ENCODE measurements at places on chromosomes 7 and 10.
A peak's percentile ranks its signal among the peaks of the same experiment; 100 is the strongest.

DNA sequence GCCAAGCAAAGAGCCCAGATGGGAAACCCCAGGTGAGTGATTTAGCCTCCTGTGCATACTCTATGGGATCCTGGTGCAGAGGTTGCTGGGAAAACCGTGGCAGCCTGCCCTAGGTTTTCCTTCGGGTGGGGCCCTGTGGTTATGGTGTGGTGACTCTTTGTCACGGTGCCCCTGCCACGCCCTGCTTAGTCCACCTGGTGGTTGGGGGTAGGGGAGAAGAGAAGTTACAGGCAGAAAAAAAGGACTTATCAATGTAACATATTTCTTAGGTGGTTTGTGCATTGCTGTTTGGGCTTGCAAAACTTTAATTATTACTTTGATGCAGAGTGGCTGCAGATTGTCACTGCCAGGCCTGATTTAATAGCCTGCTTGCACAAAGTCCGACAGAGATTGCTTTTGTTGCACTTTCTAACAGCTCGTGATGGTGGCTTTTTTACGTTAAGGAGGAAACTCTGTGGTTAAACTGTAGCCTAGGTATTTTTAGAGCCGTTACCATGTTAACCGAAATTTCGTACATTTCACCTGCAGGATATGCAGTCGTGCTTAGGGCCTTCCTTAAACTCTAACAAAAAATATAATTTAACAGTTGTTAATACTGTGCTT lies 197.4 kb downstream of the RNLS start:
- DNase-seq: peak; percentile 38

GRCh38 chr10:84308021-84308420 lies 20.4 kb upstream of the CCSER2 start:
- no peak for DNase-seq

DNA sequence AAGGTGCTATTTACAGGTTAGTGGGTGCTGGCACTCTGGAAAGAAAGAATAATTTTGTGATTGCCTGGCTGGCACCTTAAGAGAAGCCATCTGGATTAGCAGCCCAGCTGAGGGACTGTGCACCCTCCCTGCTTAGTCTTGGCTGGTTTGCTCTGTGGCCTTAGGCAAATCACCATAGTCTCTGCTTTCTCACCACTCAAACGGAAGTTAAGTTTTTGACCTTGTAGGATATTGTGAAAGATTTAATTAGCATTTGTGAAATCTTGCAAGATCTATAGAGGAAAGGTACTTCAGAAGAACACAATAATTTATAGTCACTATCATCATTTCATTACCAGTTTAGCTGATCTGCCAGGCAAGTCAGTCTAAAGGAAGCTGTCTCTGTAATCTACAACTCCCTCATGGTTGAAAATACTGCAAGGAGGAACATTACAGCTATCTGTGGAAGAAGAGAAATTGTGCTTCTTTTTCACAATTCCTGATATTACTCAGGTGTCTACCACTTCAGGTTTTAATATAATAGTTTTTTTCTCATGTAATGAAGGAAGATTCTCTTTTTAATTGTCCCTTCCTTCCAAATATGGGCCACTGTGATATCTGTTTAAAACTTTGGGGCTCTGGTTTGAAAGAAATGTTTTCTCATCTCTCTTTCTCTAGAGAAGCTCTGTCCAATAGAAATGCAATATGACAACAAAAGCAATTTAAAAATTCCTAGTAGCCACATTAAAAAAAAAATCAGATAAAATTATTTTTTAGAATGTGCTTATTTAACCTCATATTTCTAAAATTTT lies 219.6 kb downstream of the PTEN start:
- no peak for DNase-seq

GRCh38 chr10:58951746-58952145 lies 224.7 kb upstream of the PHYHIPL start:
- DNase-seq: no peak

- peak; percentile 64 for DNase-seq
Measured at GRCh38 chr10:14009371-14010100, 321.2 kb downstream of the FRMD4A start.

DNA sequence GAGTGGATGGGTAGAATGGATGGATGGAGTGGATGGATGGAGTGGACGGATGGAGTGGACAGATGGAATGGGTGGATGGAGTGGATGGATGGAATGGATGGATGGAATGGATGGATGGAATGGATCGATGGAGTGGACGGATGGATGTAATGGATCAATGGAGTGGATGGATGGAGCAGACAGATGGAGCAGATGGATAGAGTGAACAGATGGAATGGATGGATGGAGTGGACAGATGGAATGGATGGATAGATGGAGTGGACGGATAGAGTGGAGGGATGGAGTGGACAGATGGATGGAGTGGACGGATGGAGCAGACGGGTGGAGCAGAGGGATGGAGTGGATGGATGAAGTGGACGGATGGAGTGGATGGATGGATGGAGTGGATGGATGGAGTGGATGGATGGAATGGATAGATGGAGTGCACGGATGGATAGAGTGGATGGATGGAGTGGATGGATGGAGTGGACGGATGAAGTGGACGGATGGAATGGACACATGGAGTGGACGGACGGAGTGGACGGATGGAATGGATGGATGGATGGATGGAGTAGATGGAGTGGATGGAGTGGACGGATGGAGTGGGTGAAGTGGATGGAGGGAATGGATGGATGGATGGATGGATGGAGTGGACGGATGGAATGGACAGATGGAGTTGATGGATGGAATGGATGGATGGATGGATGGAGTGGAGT lies 260.3 kb upstream of the C7orf33 start:
- no peak for DNase-seq

GRCh38 chr10:5527332-5528200 lies 2.8 kb downstream of the CALML3 start:
- no peak for DNase-seq

DNA sequence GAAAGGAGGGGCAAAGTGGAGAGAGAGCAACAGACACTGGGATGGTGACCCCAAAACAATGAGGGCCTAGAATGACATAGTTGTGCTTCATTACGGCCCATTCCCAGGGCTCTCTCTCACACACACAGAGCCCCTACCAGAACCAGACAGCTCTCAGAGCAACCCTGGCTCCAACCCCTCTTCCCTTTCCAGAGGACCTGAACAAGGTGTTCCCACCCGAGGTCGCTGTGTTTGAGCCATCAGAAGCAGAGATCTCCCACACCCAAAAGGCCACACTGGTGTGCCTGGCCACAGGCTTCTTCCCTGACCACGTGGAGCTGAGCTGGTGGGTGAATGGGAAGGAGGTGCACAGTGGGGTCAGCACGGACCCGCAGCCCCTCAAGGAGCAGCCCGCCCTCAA lies 20.7 kb downstream of the PRSS2 start:
- no peak for DNase-seq

DNA sequence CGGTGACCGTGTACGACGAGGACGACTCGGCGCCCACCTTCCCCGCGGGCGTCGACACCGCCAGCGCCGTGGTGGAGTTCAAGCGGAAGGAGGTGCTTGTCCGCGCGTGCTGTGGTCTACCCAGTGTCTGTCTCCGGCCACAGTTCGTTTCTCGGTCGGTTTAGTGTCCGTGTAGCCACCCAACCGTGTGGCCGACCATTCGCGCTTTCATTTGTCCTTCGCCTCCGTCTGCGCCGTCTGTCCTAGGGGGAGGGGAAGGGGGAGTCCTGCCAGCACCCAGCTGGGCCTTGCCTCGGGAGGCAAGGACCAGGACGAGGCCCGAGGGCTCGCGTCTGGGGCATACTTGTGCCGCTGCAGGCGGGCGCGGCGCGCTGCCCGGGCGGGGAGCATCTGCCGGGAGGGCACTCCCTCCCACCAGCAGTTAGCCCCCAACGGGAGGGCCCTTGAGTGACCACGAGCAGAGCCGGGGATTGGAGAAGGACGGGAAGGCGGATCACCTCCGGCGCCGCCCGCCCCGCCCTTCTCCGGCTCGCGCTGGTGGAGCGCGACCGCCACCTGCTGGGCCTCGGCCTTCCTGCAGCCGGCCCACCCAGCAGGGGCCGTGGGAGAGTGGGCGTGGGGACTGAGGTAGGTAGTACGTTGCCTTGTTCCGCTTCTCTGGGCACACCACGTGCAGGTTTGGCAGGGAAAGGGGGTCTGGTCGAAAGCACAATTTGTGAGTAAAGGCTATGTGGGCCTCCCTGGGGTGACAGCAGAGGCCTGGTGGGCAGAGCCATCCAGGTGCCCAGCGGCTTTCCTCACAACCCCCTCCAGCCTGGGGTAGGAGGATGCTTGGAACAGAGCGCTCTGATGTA lies 28.5 kb downstream of the RET start:
- DNase-seq: peak; percentile 56

- no peak for DNase-seq
Measured at GRCh38 chr7:131692131-131692960, 135.9 kb upstream of the PODXL start.

DNA sequence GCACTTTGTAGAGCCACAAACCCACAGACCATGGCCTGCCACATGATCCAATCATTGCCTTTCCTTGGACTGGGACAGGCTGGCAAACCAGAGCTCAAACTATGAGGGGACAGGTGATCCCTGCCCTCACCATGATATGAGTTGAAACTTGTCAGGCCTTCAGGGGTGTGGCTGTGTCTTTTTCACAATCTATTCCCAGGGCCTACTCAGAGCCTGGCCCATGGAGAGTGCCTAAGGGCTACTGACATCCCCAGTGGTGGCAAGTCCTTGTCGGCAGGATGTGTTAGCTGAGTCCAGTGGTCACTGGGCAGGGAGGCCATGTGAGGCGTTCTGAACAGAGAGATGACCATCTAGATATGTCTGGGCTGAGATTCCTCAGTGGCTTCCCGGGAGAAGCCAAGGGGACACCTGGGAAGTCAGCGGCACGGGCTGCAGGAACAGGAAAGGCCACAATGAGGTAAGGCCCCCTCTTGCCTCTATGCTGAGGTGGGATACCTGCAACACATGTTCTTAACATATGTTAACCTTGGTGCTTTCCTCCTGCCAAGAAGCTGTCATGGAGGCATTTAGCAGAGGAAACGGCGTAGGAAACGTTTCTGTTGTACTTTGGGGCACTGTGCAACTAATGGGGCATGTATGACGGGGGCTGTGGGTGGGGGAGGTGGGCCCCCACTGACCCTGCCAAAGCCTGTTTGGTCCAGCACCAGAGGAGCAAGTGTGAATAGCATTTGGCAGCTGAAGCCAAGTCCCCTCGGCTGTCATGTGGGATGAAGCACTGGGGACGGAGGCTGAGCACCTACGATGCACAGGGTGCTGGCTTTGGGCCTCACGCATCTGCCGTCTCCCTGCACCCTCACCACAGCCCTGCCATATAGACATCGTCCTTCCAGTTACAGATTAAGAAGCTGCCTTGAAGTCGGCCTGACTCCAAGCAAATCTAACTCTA lies 384.0 kb downstream of the RPS24 start:
- no peak for DNase-seq

DNA sequence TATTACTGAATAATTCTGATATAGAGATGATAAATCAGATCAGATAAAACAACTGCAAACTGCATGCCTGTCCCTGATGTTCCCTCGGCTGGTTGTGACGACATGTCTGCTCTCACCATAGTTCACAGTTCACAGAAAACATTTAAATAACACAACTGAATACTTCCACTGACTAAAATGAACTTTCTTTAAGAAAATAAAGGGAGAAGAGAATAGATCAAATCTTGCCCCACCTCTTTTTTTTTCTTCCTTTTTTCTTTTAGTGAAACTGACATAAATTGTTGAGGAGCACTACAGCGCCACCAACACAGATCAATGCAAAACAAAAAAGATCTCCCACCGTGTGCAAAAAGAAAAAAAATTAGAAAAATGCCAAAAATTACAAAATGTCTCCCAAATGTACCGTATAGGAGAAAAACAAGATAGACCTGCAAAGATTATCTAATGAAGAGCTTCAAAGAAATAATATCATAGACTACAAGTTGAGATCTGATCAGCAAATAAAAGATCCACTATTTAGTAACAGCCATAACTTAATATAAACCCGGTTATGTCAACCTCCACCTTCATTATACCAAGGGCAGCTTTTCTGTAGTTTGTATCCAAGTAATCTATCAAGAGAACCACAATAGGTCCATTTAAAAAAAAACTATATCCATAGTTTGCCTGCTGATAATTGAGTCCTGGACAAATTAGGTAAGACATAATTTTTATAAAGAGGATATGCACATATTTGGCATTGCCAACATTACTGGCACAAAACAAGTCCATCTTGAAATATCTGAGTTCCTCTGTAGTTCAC lies 30.7 kb upstream of the EPC1 start:
- DNase-seq: no peak
